Neural crest cell (in vitro differentiated cells): ENCODE measurements at places on chromosomes 11 and 22.

GRCh38 chr11:4979036-4979435, 15.6 kb upstream of the OR51L1 start:
- no peak for DNase-seq

- no peak for DNase-seq
Measured at GRCh38 chr11:13446444-13446843, 16.6 kb downstream of the BTBD10 start.

GRCh38 chr22:39765046-39765445, 128.5 kb downstream of the ENTHD1 start:
- DNase-seq: no peak

DNA sequence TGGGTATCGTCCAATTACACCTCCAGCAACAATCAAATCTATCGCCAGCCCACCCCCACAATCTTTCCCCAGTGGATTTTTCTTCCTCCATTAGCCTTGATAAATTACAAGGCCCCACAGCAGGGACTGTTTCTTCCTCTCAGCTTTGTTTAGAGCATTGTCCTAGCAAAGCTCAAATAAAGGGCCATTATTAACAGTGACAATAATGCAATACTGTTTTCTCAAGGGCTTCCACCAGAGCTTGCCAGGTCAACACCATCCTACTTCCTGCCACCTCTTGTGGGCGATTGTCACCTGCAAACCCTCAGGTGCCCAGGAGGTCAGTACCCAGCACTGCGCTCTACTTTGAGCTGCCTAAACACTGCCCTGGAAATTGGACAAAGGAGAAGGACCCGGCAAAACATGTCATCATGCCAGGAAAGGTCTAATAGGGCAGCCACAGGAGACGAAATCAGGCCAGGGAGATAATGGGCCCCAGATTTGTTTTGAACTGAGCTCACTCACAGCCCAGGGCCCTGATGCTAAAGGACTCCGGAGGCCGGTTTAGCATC, 95.2 kb downstream of the ABTB2 start:
- no peak for DNase-seq

- DNase-seq: no peak
Measured at GRCh38 chr11:27688076-27688475, 12.2 kb downstream of the BDNF start.

- no peak for DNase-seq
Measured at GRCh38 chr22:19325296-19325948, 33.9 kb upstream of the CLTCL1 start.

DNA sequence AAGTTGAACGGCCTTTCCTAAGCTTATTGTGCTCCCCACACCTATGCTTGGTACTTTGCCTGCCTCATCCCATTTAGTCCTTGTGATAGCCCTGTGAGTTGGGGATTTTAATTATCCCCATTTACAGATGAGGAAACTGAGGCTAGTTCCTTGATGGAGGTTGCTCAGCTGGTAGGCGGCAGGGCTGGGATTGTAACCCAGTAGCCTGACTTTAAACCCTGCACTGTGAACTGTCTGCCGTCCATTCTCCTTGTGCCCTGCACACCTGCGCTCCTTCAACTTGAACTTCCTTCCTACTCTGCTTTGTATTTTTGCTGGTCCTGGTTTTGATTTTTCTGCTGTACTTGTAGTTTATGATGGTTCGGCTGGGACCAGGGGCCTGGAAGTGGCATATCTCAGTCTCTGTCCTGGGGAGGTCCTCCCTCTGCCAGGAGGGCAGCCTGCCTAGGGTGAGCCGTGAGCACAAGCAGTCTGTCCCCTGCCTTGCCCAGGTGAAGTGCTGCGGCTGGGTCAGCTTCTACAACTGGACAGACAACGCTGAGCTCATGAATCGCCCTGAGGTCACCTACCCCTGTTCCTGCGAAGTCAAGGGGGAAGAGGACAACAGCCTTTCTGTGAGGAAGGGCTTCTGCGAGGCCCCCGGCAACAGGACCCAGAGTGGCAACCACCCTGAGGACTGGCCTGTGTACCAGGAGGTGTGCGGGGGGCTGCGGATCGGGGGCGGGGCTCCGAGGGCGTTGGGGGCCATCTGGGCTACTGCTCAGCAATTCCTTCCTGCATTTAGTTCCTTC, 52.4 kb downstream of the CD82 start:
- DNase-seq: no peak

DNA sequence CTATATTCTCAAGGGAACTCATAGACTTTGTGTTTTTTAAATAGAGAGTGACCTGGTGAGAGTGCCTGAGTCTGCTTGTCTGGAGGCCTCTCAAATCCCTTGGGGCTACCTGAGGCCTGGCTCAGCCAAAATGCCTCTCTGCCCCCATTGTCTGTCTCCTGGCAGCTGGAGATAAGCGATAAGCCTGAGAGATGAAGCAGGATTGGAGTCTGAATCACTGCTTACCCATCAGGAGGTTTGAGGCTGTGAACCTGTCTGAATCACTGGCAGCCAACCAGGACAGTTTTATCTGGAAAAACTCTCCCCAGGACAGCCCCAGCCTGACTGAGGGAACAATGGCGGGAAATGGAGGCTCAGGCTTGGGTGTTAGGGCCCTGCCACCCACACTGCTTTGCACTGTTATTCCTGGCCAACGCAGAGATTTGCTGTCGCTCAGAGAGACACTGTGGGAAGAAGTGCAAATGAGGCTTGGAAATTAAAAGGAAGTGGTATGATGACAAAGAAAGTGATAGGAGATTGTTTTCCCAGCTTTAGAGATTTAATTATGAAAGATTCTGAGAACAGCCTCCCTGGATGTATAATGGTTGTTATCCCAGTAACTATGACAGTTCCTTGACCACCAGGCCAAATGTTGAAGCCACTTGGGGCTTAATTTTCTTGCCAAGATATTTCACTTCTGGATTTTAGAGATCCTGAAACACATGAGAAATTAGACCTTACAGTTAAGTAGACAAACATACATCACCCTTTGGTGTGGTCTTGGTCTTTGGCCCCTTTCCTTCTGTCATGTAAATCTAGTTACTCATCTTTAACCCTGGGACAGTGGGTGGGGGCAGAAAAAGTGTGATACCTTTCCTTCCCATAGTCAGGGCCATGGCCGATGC, 102.1 kb downstream of the RASSF10 start:
- no peak for DNase-seq

DNA sequence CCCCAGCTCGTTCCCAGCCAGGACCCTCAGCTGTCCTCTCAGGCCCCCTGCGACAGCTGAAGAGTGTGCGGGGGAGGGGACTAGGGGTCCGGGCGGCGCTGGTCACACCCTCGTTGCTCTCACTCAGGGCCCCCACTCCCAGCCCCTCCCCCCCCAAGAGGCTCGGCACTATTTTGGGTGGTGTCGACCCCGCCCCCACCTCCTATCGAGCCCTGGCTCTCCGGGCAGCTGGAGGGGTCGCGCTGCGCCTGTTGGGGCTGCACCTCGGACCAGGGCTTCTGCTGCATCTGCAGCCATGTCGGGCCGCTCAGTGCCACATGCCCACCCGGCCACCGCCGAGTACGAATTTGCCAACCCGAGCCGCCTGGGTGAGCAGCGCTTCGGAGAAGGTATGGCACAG, at the start of gene HSPB2:
Gene HSPB2 (plus strand): TSS at position 200 of the 400 bp plus-strand sequence. CDS start 96 bp downstream, at position 296.
- no peak for DNase-seq

GRCh38 chr22:19782533-19782932, 22.0 kb downstream of the TBX1 start:
- no peak for DNase-seq

DNA sequence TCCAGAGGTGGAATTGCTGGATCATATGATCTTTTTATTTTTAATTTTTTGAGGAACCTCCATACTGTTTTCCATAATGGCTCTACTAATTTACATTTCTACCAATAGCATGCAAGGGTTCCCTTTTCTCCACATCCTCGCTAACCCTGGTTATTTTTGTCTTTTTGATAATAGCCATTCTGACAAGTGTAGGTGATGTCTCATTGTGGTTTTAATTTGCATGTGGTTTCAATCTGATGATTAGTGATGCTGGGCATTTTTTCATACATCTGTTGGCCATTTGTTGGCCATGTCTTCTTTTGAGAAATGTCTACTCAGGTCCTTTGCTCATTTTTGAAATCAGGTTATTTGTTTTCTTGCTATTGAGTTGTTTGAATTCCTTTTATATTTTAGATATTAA, 15.4 kb upstream of the OR4D5 start:
- DNase-seq: no peak

DNA sequence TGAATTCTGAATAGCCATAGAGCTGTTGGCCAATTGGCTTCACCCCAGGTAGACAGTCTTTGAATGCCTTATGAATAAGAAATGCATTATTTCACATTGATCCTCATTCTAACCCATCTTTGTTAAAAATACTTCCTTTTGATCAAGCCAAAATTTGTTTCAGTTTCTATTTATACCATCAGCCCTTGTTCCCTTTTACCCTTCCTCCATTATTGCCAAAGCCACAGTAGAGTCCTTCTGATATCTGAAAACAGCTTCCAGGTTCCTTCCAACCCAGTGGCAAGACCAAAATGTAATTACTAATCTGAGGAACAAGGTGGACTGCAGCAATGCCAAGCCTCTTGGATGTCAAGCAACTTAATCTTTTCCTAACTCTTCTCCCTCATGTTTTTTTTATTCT, 458.8 kb downstream of the BUD13 start:
- no peak for DNase-seq

- no peak for DNase-seq
Measured at GRCh38 chr22:23000657-23001347, 69.5 kb upstream of the GNAZ start.
